A172 (cell line): ENCODE measurements at places on chromosomes 3 and 15. TPM values are rescaled to one million over a fixed set of nuclear protein-coding genes. Genes with fewer than 3 reads are reported as not detected.

DNA sequence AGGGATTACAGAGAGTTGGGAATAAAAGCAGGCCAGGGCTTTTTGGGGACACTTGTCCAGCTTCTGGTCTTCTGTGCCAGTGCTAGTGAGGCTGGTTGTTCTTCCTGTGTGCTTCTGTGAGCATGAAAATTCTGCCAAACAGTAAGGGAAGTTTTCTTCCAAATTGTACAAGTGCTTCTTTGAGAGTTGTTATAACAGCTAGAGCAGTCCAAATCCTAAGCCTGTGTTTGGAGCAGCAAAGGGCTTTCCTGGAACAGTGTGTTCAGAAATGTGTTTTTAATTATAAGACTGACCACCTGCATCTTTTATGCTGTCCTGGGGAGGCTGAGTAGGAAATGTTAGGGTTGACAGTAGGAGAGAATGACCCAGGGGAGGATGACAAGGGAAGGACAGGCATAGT is 223.0 kb upstream of the P2RY1 start:
- no peak for DNase-seq

GRCh38 chr3:188051801-188052168 is 102.2 kb upstream of the LPP start:
- DNase-seq, result no peak

DNA sequence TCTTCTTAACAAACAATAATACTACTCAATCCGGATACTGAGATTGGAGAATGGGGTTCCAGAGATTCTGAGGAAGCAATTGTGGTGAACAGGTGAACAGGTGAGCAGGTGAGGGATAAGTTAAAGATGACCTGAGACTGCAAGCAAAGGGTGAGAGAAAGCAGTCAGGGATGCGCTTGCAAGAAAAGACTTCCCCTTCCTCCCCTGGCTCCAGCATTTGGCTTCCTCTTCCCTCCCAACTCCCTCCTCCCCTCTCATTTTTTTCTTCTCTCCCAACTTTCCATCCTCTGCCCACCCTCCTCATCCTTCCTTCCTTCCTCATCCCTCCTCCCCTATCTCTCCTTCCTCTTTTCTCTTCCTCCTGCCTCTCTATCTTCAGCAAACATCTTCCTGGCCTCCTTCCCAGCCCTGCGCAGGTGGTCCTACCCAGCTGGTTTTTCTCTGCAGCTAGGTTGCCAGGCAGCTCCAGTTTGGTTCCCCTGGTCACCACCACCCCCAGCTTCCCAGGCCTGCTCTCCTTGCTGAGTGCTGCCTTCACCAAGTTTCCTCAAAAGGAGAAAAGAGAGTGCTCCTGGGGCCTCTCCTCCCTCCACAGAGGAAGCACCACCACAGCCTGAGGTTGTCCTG is 10.4 kb upstream of the VIPR1 start:
- no peak for DNase-seq

GRCh38 chr3:65005486-65005885 is 317.7 kb upstream of the ADAMTS9 start:
- peak; percentile 46 for DNase-seq

- peak; percentile 95 for DNase-seq
Observed at GRCh38 chr3:18295171-18295920, 129.8 kb downstream of the SATB1 start.

The KLHL6 gene
- total RNA-seq, result not detected in 2 replicates
